NCI-H187 treated with DMSO at 0.1 percent for 48 hours (cell line): ENCODE measurements at places on chromosomes 11 and 22.

- DNase-seq, result no peak
Measured at GRCh38 chr22:33081686-33082590, 23.8 kb upstream of the SYN3 start.

DNA sequence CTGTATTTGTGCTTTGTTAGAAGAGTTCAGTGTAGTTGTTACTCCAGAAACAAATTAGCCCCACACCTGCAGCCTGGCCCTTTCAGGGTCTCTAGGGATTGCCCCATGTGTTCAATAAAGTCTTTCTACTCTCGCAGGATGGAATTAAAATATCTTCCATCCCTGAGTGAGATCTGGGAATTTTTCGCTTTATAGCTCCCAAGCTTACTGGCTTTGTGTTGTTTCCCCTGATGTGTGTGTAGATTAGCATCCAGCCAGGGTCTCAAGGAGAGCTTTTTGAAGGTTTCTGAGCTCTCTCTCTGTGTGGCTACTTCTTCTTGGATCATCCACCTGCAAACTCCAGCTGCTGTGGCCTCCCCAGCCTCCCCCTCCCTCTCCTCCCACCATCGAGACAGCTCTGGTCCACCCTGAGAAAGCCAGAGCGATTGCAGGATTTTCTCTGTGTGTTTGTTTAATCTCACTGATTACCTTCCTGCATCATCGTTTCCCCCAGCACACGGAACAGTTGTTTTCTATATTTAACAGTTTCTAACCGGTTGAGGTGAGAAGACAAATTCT lies 553.5 kb downstream of the TBC1D22A start:
- no peak for DNase-seq

- DNase-seq, result no peak
Measured at GRCh38 chr11:117870103-117870952, 6.1 kb downstream of the FXYD6 start.

DNA sequence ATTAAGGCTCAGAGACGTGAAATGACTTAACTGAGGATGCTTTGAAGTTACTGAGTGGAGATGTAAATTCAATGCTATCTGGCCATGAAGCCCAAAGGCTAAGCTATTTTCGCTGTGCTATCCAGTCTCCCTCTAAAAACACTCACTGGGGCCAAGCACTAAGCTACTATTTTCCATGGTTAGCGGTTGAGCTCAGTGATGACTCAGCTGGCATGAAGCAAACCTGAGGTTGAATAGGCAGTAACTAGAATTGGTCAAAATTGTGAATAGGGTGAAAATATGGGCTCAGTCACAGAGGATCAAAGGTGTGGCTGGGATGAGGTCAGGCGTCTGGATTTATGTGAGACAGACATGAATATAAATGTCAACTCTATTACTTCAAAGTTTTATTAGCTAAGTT lies 564.2 kb upstream of the KIRREL3 start:
- DNase-seq, result no peak

DNA sequence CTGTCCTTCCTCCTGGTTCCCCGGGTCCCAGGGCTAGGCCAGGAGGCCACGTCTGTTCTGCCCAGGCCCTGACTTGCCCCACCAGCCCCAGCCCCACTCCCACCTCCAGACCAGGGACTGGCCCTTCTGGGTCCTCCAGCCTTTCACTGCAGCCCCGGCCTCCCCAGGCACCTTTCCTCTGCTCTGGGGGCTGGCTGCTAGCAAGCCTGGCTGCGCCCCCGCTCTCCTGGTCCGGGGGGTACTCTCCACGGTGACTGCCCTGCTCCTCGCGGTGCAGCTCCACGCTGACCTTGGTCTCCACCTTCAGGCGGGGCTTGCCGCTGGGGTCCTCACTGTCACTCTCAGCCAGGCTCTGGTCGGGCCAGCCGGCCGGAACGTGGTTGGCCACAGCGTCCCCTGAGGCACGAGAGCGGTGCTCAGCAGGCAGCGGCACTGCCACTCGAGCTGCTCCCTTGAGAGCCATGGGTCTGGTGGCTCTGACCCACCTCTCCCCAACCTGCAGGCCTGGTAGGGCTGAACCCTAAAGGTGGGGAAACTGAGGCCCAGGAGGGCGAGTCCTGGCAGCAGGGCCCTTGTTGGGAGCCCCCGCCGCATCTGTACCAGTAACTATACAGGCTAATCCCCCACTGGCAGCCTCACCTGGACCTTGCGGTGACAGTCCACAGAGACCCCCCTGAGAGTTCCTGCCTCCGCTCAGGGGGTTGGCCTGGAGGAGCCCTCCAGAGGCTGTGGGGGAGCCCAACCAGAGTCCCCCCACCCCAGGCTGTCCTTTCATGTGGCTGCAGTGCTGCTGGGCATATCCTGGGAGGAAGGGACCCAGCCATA lies 29.0 kb downstream of the TRMU start:
- DNase-seq, result no peak

GRCh38 chr22:39724390-39724789 lies 153.8 kb downstream of the CACNA1I start:
- DNase-seq, result no peak
